ENCODE measurements at places on chromosomes 16 and 17. TPM values are rescaled to one million over a fixed set of nuclear protein-coding genes. Genes with fewer than 3 reads are reported as not detected.

SGCA gene
- 0.32 TPM for total RNA-seq

- DNase-seq: no peak
Measured at GRCh38 chr17:30005709-30006320, 64.4 kb downstream of the EFCAB5 start.

GRCh38 chr17:58760248-58760647 lies 4.6 kb downstream of the PPM1E start:
- no peak for DNase-seq

SMIM36 gene
- not detected for total RNA-seq

- no peak for DNase-seq
Measured at GRCh38 chr16:6616746-6617145, 715.9 kb upstream of the RBFOX1 start.

FOXF1 gene
- 4.2 TPM for total RNA-seq

DCAF7 gene
- 49.6 TPM for total RNA-seq

KRTAP4-3 gene
- total RNA-seq: not detected

BHLHA9 gene
- total RNA-seq: not detected

SOX15 gene
- not detected for total RNA-seq

SLC7A5 gene
- 9.4 TPM for total RNA-seq

GRCh38 chr16:14373406-14373805 lies 256.7 kb downstream of the PARN start:
- no peak for DNase-seq

- DNase-seq: no peak
Measured at GRCh38 chr17:27264068-27264812, 29.7 kb upstream of the WSB1 start.

- DNase-seq: no peak
Measured at GRCh38 chr16:17724242-17724898, 253.6 kb upstream of the XYLT1 start.

GRCh38 chr16:58628845-58629732 lies 537 bp downstream of the CNOT1 start:
- peak; percentile 90 for DNase-seq

DNA sequence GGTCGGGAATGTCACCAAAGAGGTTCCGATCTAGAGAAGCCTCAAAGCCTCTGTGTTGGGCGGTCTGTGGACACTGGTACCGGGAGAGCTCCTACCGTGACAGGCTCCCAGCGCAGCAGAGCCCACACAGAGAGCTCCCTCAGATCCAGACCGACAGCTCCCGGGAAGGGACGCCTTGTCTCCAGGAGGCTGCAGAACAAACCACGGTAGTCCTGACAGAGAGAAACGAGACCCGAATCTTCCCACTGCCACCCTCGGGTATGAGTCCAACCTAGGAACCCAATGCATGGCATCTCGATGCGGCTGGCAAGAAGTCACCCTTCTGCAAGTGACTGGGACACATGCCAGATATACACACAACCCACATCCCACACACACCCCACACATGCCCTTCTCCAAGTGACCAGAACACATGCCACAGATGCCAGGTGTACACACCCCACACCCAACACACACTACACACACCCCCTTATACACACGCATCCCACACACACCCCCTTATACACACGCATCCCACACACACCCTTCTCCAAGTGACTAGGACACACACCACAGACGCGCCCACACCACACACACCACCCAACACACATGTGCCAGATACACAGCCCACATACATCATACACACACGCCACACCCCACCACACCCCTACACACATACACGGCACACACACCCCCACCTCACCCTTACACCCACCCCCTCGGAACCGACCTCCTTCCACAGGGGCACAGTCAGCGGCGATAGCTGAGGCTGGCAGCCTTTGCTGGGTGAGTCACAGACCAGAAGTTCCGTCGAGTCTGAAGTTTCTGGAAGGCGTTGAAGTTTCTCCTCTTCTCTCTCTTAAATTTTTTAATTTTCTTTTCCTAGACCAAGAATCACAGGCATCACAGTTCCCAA lies 15.9 kb upstream of the CYTH1 start:
- DNase-seq: no peak

DNA sequence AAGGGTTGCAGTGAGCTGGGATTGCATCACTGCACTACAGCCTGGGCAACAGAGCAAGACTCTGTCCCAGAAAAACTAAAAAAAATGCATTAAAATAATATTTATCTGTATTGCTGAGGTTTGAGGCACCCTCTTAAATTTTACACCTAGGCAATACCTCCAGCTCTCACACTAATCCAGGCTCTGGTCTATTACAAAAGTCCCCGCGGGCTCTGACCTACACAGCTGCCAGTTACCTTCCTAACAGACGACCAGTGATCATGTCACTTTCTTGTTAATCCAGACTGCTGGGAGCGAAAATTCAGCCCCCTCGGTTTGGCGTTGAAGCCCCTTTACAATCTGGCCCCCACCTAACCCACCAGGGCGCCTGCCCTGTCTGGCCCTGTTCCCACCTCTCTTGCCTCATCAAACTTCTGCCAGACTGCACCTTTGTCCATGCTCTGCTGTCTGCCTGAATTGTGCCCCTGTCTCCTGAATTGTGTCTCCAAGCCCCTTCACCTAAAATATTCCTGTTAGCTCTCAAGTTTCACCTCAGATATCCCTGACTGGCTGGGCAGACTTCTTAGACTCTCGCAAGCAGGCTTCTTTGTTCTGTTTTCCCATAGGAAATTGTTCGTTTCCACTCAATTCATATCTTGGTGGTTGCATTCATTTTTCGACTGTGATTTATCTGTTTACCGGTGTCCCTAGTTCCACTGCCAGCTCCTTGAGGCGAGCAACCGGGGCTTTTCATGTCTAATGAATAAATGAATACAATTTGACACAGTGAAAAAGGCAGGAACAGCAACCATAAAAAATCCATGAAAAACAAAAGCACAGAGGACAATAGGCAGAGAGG lies 65.9 kb downstream of the PITPNC1 start:
- no peak for DNase-seq

- no peak for DNase-seq
Measured at GRCh38 chr17:3985846-3986245, 21.6 kb upstream of the ATP2A3 start.

- DNase-seq: peak; percentile 74
Measured at GRCh38 chr17:44828919-44829522, 1.1 kb downstream of the GJC1 start.

DNA sequence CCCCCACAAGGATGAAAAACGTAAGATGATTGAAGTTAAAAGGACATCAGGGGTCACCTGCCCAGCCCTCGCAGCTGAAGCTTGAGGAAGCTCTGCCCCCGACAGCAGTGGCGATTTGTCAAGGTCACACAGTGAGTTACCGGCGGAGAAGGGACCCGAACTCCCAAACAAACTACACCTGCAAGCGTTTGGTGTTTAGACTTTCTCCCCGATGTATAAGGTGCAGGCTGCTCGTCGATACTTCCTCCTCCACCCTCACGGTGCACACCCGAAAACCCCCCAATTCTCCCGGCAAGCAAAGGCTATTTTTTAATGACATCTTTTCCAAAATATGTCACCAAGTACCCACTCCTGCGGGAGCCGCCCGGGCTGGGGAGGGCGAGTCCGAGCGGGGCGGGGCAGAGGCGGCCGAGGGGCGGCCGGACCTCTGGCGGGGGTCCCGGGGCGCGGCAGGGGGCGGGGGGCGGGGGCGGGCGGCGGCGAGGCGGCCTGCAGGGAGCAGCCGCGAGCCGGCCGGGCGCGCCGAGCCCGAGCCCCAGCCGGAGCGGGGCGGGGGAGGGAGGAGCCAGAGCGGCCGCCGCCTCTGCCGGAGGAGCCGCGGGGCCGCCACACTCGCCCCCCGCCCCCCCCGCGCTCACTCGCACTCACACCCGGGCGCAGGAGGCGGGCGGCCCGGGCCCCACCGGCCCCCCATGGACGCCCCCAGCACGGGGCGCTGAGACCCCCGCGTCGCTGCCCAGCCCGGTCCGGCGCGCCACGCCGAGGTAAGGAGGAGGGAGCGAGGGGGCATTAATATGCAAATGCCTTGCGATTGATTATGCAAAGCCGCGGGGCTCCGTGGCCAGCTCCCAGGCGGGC lies at the start of gene THRA:
TSS of gene THRA (plus strand) at position 637 of the 858 bp plus-strand sequence. CDS start 11,524 bp downstream, outside the sequence.
- DNase-seq: no peak

UBB gene
- total RNA-seq: 967 TPM

CCL1 gene
- total RNA-seq: not detected

TVP23A gene
- 0.45 TPM for total RNA-seq

DNA sequence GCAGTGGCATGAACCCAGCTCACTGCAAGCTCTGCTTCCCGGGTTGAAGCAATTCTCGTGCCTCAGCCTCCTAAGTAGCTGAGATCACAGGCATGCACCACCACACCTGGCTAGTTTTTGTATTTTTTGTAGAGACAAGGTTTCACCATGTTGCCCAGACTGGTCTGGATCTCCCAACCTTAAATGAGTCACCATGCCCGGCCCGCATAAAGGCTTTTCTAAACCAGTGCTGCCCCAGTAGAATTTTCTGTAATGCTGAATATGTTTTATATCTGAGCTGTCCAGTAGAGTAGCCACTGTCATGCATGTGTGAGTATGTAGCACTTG lies 36.9 kb upstream of the WSB1 start:
- no peak for DNase-seq

Data from mesenteric fat pad (tissue), 1 donor.